Activated T-helper 17 cell treated with anti-CD3 and anti-CD28 coated beads, Interleukin-2, amount 50 U/mL, for 72 hours (primary cell): ENCODE measurements at places on chromosomes 12 and 14. TPM values are rescaled to one million over a fixed set of nuclear protein-coding genes. Genes with fewer than 3 reads are reported as not detected.

The DNAJC22 gene
- total RNA-seq, result not detected

The SLC7A8 gene
- 0.61 TPM for total RNA-seq

The ACOT4 gene
- total RNA-seq, result 1.8 TPM

The SERPINA12 gene
- not detected for total RNA-seq

The P2RX2 gene
- total RNA-seq, result not detected

The RIPK3 gene
- 17.4 TPM for total RNA-seq

The NOS1 gene
- not detected for total RNA-seq
